ENCODE measurements at places on chromosomes 4 and X.
A peak's percentile ranks its signal among the peaks of the same experiment; 100 is the strongest.

- no peak for DNase-seq
These were observed 39.9 kb upstream of the PCDH18 start for GRCh38 chr4:137572163-137572562.

DNA sequence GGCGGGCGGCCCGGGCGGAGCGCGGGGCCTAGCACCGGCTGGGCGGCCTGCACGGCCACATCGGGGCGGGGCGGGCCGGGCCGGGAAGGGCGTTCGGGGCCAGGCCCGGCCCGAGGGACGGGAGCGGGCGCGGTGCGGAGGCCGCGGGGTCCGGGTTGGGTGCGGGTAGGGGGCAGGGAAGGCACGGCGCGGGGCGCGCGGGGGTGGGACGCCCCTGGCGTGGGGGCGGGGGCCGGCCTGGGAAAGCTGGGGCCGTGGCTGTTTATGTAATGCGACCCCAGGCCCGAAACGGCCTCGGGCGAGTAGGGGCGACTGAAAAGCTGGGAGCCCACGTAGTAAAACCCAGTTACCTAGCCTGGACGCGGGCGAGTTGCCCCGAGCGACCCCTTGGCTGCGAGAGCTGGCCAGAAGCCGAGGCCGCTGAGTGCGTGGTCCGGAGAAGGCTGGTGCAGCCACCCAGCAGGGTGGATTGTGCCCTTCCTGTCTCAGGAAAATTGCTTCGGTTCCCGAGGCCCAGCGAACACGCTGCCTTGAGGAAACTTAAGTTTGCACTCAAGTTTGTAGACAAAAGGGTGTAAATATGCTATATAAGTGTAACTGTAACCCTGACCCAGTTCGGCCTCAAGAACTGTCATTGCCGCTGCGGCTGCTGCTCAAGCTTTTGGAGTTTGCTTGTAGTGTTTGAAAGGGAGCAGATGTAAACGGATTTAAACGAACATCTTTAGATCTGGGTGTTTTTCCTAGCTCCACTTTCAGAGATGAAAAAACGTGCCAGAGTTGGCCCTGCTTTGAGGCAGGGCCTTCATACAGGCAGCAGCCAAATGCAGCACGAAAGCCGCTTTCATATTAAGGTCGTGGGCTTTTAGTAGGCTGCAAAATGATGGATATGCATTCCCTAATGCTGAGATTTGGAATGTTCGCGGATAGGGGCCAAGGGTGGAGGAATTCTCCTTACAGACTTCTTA, 674 bp downstream of the SEC24B start:
- DNase-seq = no peak

- no peak for DNase-seq
These were observed 103.7 kb upstream of the KLF3 start for GRCh38 chr4:38560340-38560739.

DNA sequence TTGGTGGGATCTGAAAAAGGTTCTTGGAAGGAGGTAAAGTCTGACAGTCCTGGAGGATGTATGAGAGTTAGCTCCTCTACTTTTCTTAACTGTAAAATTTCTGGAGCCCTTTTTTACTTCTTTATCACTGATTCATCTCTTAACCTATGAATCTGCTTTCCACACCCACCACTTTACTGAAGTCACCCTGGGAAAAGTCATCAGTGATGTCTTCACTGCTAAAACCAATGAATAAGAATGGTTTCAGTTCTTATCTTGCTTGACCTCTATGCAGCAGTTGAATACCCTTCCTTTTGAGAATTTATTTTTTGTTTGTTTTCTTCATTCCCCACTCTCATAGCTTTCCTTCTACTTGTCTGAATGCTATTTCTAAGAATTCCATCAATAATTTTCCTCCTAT, 80.0 kb downstream of the AREG start:
- no peak for DNase-seq

- no peak for DNase-seq
These were observed 594.7 kb upstream of the GALNT7 start for GRCh38 chr4:172573899-172574298.

GRCh38 chrX:68832101-68832416, 3.2 kb downstream of the EFNB1 start:
- DNase-seq = peak; percentile 24

DNA sequence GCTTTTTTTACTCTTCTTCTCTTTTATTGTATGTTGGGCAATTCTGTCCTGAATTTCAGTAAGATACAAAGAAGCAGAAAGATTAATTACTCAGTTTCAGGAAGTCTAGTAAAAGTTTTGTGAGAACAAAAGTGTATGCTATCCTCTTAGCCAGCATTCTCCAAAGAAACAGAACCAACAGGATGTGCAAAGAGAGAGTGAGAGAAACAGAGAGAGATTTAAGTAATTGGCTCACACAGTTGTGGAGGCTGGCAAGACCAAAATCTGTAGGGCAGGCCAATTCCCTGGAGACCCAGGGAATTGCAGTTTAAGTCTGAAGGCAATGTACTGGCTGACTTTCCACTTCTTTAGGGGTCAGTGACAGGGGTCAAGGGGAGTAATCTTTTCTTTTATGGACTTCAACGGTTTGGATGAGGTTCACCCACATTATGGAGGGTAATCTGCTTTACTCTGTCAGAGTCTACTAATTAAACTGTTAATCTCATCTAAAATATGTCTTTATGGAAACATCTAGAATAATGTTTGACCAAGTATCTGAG, 59.2 kb upstream of the SLC39A8 start:
- DNase-seq = no peak

DNA sequence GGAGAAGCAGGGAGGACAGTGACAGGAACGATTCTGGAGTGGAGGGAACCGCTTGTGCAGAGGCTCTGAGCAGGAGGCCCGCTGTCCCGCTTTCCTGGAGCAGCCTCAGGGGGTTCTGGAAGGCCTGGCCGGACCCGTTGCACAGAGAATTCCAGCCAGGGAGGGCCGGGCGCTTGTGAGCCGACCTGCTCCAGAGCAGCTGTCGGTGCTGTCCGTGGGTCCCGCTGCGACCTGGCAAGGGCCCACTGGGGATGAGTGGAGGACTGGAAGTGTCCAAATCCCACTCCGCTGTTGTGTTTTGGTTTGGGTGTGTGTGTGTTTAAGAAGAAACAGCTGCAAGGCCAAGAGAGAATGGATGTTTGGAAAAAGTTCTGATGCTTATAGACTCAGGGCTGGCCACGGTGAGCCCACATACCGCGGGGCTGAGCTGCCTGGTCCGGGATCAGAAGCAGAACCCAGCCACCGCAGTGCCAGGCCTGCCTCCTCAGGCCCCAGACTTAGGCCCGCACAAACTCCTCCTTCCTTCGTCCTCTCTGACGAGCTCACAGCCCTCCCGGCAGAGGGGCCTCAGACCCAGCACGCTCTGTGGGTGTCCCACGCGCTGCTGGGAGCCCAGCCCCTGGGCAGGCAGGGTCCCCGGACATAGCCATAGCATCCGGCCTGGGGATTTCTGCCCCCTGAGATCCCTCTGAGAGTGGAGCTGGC, 73.9 kb downstream of the HTRA3 start:
- DNase-seq = no peak

All from stimulated activated CD4-positive, alpha-beta T cell treated with anti-CD3 and anti-CD28 coated beads, TNF-alpha, amount 100 ng/mL, for 48 hours (primary cell).